Mucosa of gallbladder (tissue), 1 donor: ENCODE measurements at places on chromosomes 5 and 9.

DNA sequence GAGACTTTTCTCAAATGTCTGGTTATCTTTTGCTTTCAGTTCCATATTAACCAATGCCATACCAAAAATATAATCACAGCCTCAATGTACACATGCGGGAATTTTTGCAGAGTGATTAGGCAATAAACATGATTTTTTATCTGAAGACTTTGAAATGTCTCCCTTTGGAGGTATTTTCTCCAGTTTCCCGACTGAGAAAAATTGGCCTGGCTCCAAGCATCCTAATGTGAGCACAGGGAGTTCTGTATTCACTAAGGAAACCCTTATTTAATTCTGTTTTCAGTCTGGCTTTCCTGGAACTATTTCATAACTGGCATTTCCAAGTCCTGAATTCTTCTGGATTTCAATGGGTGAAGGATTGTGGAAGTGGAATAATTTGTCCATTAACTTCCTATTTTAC, 8.5 kb downstream of the HCN1 start:
- no peak for DNase-seq

GRCh38 chr9:68492806-68493205, 47.9 kb downstream of the TMEM252 start:
- DNase-seq = no peak

DNA sequence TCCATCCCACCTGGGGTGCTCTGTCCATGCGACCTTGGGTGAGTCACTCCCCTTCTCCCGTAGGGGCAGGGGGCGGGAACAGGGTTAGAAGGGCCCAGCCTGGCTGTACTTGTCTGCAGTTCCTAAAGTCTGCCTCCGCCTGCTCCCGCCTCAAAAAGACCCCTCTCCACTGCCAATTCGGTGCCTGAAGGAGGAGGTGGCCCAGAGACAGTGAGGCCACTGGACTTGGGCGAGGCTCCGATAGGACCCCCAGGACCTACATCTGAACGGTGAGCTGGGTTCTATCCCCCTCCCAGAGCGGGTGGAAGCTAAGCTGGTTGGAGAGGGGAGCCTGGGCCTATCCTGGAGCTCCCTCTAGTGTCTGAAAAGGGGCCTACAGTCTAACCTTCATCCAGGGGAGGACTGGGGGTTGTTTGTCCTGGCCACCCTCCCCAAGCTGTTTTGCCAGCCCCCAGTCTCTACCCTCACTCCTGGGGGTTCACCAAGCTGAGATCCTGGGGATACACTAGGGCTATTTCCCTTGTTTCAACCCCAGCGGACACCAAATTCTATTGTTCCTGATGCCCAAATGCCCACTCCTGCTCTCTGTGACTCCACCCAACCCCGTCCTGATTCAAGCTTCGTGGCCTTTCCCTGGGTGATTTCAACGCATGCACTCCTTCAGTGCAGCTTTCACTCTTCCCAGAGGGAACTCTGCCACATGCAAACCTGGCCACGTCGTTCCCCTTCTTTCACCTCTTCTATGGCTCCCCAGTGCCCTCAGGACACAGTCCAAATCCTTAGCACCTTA, 6.1 kb upstream of the CRB2 start:
- DNase-seq = peak; percentile 60

DNA sequence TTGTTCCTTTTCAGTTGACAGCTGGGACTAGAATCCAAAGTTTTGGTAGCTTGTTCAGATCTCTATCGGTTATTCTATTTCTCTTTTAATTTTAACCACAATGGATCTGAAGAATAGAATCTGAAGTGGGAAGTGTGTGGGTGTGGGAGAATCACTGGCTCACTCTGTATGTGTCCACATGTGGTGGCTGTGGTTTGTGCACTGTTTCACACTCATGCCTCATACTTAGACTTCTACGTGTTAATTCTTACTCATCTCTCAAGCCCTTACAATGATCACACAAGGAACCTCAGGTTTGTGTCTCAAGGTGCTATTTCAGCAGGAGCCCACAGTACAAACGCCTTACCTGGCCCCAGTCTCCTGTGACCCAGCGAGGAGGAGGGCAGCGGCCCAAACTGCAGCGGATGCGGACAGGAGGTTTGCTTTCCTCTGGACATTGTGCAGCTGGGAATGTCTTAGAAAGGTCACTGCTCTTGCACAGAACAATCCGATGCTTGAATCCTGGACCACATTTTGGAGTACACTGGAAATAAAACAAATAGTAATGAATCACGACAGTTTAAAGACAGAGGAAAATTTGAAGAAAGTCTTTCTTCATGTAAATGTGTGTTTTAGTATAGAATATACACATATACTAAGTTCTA, 309.1 kb downstream of the ADAMTS6 start:
- no peak for DNase-seq

DNA sequence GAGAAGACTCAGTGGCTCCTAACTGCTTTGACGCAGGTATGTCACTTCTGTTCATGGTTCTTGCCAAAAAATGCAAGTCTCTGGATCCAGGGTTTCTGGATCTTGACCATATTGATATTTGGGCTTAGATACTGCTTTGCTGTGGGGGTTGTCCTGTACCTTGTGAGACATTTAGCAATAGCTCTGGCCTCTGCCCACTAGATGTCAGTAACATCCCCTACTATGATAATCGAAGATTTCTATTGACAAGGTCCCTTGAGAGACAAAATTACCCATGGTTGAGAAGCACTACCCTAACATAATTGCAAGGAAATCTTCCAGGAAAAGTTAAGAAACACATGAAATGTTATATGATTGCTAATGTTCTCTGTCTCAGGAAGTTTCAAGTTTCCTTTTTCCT, 285.4 kb downstream of the TMEM232 start:
- DNase-seq = no peak

- DNase-seq = no peak
These were observed 95.7 kb upstream of the ALDH1B1 start for GRCh38 chr9:38296807-38297206.

DNA sequence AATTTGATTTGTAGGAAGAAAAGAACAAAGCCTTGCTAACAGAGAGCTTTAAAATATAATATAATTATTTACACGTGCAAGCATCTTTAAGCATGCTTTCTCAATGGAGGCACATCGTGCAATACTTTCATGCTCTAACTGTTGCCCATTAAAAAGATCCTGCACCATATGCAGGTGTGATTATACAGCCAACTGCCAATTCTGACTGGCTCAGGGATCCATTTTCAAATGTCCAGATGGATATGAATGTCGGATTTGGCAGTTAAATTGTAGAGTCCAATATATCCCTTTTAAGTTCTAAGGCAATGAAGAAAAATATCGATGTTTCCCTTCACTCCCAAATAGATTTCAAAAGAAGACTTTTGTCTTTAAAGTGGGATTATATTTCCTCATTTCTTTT, 416.4 kb upstream of the CD180 start:
- no peak for DNase-seq

DNA sequence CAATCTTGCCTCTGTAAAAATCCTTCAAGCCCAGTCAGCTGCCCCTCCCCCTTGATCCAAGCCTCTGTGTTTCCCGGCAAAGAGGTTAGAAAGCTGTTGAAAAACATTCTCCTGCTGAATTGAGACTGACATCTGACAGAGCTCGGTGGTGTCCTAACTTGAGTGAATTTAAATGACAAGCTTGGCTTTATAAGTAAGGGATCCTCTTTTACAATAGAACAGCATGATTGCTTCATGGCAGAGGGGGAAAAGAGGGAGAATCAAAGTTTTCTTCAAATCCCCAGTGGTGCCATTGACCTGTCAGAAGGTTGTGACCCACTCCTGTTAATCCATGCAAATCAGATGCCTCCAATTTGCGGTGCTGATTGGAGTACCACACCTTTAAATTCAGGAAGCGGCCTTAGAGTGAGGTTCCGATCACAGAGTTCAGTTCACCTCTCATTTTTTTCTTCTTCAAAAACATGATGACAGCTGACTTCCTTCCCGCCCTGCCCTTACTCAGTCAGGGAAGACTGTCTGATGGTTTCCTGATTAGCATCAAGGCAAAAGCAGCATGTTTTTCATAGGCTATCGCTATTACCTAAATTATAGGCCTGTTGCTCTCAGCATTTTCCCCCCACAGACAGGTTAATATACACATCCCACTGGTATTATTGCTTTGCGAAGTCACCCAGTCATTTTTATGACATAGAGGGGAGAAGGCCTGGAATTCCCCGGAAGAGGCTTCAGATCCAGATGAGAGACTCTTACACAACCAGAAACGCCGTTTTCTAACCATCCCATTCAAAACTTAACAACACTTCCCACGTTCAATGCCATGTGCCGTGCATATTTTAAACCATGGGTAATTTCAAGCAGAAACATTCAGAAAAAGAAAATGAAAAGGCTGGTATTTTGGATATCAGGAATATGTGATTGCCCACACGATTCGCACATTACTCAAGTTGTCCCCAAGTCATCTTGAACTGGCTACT, 141.4 kb downstream of the EBF1 start:
- DNase-seq = no peak

DNA sequence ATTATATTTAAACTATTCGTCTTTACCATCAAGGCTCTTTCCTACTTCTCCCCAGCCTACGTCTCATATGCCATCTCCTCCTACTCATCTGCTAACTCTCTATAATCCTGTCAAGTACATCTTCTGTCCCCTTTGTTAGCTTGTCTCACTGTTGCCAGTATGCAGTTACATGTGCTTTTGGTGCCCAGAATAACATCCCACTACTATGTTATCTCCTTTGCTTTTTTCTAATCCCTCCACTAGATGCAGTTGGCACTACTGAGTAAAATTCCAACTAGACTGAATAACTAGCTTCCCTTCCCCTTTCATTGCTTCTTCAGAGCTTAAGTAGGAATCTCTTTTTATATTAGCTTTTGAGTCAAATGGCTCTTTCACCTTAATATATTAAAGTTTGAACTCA, 3.0 kb upstream of the ARRDC3 start:
- no peak for DNase-seq

DNA sequence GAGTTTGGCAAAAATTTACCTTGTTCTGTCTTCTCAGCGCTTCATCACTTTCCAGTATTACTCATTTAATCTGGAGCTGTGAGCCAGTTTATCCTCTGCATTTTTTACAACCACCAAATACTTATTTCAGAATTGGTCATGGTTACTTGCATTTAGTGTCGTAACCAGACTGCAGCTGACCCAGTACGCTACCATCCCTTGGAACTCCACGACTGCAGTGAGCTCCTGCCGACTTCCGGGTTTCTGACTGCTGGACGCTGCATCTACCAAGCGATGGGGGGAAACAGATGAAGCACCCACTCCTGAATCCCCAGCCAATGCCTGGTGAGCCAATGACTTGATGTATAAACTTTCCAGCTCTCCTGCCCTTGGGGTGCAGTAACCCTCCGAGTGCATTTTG, 174.4 kb upstream of the PRLR start:
- no peak for DNase-seq

DNA sequence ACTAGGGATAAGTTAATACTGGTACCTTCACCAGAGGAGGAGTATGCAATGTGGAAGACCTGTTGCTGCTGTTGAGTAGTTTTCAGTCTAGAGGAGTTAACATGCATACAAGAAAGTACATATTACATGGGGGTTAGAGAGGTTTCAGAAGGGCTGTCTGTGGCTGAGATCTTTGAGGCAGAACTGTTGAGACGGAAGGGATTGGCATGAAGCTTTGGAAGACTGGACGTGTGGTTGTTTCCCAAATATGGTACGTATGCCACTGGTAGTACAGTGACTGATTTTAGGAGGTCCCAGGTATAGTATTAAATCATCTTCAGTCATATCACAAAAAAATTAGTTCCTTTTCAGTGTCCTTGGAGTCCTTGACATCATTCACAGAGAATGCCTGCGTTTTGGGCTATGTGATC, 17.6 kb downstream of the TNFAIP8 start:
- DNase-seq = no peak

GRCh38 chr5:78300464-78301045, 6.1 kb upstream of the AP3B1 start:
- no peak for DNase-seq
